Kidney (tissue), 22 donors: ENCODE measurements at places on chromosomes 4 and X. TPM values are rescaled to one million over a fixed set of nuclear protein-coding genes. Genes with fewer than 3 reads are reported as not detected.
A peak's percentile ranks its signal among the peaks of the same experiment; 100 is the strongest.

TLR8 gene
- 3.1 TPM for total RNA-seq

DNA sequence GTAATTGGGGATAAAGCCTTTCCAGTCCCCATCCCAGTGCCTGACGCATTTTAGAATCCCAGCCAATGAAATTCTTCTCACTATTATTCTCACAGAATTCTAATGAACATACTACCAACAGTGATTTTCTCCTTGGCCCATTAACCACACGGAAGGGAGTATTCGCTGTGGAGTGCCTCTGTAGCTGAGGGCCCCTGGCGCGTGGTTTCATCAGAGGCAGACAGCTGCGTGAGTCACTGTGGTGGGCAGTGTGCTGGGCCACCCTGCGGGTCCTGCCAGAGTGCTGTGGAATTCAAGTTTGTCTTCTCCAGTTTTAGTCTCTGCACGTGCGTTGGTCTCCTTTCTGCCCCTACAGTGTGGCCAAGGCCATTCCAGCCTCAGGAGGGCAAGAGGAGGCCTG, 335.4 kb upstream of the FAT1 start:
- no peaks in the 10 kb centered on the region for H3K36me3 ChIP-seq
- no peaks in the 10 kb centered on the region for H3K27me3 ChIP-seq
- no peak overlapping the region for H3K27ac ChIP-seq
- DNase-seq: peak; percentile 43
- no peak overlapping the region for H3K4me3 ChIP-seq
- H3K4me1 ChIP-seq: no peaks in the 10 kb centered on the region

DNA sequence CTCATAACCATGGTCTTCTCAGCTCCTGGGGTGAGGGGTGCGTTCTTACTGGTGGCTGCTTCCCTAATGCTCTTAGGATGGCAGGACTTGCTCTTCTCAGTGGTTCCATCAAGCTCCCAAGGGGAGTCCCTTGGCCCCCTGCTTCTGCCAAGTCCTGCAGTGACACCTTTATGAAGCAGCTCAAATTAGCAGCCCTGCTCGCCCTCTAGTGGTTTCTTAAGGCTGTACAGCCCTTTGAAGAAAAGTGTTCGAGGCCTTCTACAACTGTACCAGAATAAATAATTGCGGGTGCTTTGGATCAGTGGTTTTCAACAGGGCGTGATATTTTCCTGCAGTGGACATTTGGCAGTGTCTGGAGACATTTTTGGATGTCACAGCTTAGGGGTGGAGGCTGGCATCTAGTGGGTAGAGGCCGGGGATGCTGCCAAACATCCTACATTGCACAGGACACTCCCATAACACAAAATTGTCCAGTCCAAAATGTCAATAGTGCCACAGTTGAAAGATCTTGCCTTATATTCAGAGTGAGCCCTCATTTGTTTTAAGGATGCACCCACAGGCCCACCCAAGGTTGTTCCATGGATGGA, 204.7 kb upstream of the S100G start:
- H3K4me3 ChIP-seq: no peak overlapping the region
- no peak for DNase-seq
- H3K4me1 ChIP-seq: no peaks in the 10 kb centered on the region
- H3K27me3 ChIP-seq: peaks cover 5% of the 10 kb centered on the region
- H3K27ac ChIP-seq: no peak overlapping the region

DNA sequence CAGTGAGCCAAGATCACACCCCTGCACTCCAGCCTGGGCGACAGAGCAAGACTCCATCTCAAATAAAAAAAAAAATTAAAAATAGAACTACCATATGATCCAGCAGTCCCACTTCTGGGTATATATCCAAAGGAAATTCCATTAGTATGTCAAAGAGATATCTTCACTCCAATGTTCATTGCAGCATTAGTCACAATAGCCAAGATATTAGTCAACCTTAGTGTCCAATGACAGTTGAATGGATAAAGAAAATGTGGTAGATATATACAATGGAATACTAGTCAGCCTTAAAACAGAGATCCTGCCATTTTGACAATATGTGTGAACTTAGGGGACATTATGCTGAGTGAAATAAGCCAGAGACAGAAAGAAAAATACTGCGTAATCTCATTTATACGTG, 49.4 kb downstream of the C4orf46 start:
- H3K4me1 ChIP-seq: no peaks in the 10 kb centered on the region
- no peak overlapping the region for H3K4me3 ChIP-seq
- no peak overlapping the region for H3K27ac ChIP-seq
